IPS DF 6.9 (cell line): ENCODE measurements at places on chromosomes 1 and 21.

DNA sequence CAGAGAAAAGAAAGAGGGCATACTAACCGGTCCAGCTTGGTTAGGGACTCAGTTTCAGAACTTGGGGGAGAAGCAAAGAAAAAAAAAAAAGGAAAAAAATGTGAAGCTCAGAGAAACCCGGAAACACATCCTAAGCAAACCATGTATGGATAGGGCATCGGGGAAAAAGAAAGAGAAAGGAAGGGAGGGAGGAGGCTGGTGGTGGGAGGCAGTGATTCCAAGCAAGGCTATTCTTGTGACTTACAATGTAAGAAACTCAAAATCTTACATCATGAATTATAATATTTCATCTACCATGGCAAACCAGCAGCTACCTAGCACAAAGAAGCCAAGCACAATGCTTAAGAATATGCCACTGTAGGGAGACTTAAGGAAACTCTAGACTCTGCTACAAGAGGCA, 60.3 kb downstream of the UBR4 start:
- no peak overlapping the region for H3K4me3 ChIP-seq
- no peaks in the 10 kb centered on the region for H3K4me1 ChIP-seq

- no peaks in the 10 kb centered on the region for H3K27me3 ChIP-seq
- no peak overlapping the region for H3K27ac ChIP-seq
- no peak for DNase-seq
- no peaks in the 10 kb centered on the region for H3K36me3 ChIP-seq
- no peaks in the 10 kb centered on the region for H3K4me1 ChIP-seq
Measured at GRCh38 chr1:57319165-57319564, 104.7 kb downstream of the DAB1 start.

GRCh38 chr21:35945089-35945671, 115.1 kb downstream of the SETD4 start:
- no peaks in the 10 kb centered on the region for H3K36me3 ChIP-seq
- H3K27me3 ChIP-seq, result no peaks in the 10 kb centered on the region
- DNase-seq, result no peak
- H3K4me3 ChIP-seq, result no peak overlapping the region
- H3K4me1 ChIP-seq, result no peaks in the 10 kb centered on the region

GRCh38 chr1:226957714-226958113, 17.6 kb downstream of the COQ8A start:
- no peak overlapping the region for H3K4me3 ChIP-seq
- H3K27ac ChIP-seq, result no peak overlapping the region
- no peaks in the 10 kb centered on the region for H3K27me3 ChIP-seq
- no peak for DNase-seq
- H3K4me1 ChIP-seq, result peaks cover 1% of the 10 kb centered on the region; the same call in 1 of the 2 replicates

- DNase-seq, result no peak
- H3K4me3 ChIP-seq, result no peak overlapping the region
- no peak overlapping the region for H3K27ac ChIP-seq
Measured at GRCh38 chr1:109756848-109757521, 6.7 kb downstream of the EPS8L3 start.

DNA sequence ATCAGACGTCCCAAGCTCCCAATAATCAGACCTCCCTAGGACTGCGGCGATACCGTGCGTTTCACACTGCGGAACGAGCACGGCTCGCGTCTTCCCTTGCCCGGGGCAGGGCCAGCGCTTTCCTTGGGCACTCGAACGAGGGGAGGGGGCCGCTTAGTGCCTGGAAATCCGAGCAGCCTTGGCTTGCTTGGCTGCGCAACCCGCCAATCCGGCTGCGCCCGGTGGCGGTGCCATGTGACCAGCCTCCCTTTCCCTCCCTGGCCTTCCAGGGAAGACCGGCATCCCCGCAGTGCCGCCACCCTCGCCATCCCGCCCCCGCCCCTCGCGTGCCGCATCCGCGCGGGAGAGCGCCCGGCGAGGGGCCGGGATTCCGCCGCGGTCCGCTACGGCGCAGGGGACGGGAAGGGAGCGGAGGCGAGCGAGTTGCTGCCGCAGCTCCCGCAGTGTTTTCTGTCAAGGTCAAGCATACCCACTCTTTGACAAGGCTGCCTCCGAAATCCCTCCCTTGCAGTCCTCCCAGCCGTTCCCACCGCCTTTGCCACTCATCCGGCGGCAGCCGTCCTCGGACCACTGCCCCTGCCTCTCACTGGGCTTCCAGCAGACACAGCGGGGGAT, 8.3 kb upstream of the RNF19B start:
- H3K4me1 ChIP-seq, result no peaks in the 10 kb centered on the region
- H3K27me3 ChIP-seq, result peaks cover 18% of the 10 kb centered on the region
- no peak overlapping the region for H3K27ac ChIP-seq
- DNase-seq, result no peak
- no peaks in the 10 kb centered on the region for H3K36me3 ChIP-seq
- H3K4me3 ChIP-seq, result peak overlapping the region; percentile 69; the same call in 1 of the 2 replicates

GRCh38 chr1:24745711-24746413, 615 bp downstream of the CLIC4 start:
- H3K36me3 ChIP-seq, result no peaks in the 10 kb centered on the region
- peaks cover 7% of the 10 kb centered on the region; the same call in 1 of the 2 replicates for H3K4me1 ChIP-seq
- H3K4me3 ChIP-seq, result peak overlapping the region; percentile 91
- no peaks in the 10 kb centered on the region for H3K27me3 ChIP-seq

- 0 out of 2 replicates have a peak, but pooled peaks cover 4% of the 10 kb centered on the region for H3K36me3 ChIP-seq
- H3K4me1 ChIP-seq, result 0 out of 2 replicates have a peak, but pooled peaks cover 2% of the 10 kb centered on the region
- no peaks in the 10 kb centered on the region for H3K27me3 ChIP-seq
- DNase-seq, result no peak
Measured at GRCh38 chr1:15515022-15515663, 8.9 kb downstream of the CASP9 start.

DNA sequence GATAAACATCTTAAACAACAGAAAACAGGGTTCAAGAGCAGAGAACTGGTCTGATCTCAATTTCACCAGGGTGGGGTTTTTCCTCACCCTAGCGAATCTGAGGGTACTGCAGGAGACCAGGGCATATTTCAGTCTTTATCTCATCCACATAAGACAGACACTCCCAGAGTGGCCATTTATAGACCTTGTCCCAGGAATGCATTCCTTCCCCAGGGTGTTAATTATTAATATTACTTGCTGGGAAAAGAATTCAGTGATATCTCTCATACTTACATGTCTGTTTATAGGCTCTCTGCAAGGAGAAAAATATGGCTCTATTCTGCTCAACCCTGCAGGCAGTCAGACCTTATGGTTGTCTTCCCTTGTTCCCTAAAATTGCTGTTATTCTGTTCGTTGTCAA, 84.1 kb downstream of the LYPLAL1 start:
- no peaks in the 10 kb centered on the region for H3K27me3 ChIP-seq
- H3K27ac ChIP-seq, result no peak overlapping the region
- no peak overlapping the region for H3K4me3 ChIP-seq
- DNase-seq, result no peak
- H3K36me3 ChIP-seq, result no peaks in the 10 kb centered on the region

DNA sequence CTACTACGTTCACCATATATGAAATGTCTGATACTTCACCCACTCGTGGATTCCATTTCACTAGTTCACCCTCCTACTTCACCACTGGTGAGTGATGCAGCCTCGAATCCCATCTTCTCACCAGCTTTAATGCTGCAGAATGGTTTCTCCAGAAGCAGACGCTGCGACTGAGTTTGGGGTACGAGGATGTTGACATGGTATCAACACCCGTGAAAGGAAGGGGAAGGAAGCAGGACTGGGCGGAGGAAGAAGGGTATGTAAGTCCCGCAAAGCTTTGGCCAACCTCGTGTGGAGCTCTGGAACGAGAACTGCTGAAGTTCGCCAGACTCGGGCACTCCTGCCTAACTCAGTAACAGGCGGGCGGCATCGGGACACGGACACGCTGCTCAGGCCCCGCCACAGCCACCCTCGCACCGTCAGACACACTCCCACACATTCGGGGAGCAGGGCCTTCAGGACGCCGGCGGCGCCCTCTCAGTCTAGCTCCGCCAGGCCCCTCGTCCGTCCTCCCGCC, 833 bp upstream of the DIP2A start:
- H3K36me3 ChIP-seq, result 0 out of 2 replicates have a peak, but pooled peaks cover 2% of the 10 kb centered on the region
- no peak overlapping the region for H3K27ac ChIP-seq
- no peaks in the 10 kb centered on the region for H3K4me1 ChIP-seq
- peak overlapping the region; percentile 71 for H3K4me3 ChIP-seq

GRCh38 chr21:34707876-34708325, 39.1 kb downstream of the CLIC6 start:
- no peaks in the 10 kb centered on the region for H3K36me3 ChIP-seq
- H3K4me3 ChIP-seq, result no peak overlapping the region
- H3K4me1 ChIP-seq, result no peaks in the 10 kb centered on the region
- no peak overlapping the region for H3K27ac ChIP-seq
- no peaks in the 10 kb centered on the region for H3K27me3 ChIP-seq
- no peak for DNase-seq

- no peaks in the 10 kb centered on the region for H3K36me3 ChIP-seq
- DNase-seq, result no peak
- H3K27ac ChIP-seq, result no peak overlapping the region
- no peak overlapping the region for H3K4me3 ChIP-seq
- H3K27me3 ChIP-seq, result no peaks in the 10 kb centered on the region
Measured at GRCh38 chr1:157380523-157380922, 171.8 kb downstream of the FCRL5 start.

GRCh38 chr1:229856009-229856650, 210.9 kb upstream of the GALNT2 start:
- no peaks in the 10 kb centered on the region for H3K4me1 ChIP-seq
- H3K27ac ChIP-seq, result no peak overlapping the region
- H3K36me3 ChIP-seq, result no peaks in the 10 kb centered on the region; the same call in 1 of the 2 replicates
- no peak for DNase-seq

DNA sequence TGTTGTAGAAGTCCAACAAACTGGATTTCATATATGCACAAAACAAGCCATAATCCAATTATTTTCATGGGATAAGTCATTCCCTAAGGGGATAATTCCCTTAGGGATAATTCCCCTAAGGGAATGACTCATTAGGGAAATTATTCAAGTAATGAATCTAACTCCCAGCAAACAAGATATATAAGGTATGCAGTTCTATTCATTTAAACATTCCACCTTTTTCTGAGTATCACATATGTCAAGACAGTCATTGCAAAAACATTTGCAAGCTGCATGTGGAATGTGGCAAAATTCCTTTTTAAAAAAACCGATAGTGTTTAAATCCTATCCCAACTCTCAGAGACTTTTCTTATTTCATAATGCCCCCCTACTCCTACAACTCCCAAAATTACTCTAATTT, 131.2 kb downstream of the AKT3 start:
- H3K4me3 ChIP-seq, result no peak overlapping the region
- no peak for DNase-seq
- no peaks in the 10 kb centered on the region for H3K27me3 ChIP-seq

GRCh38 chr1:20367116-20367585, 76.5 kb downstream of the VWA5B1 start:
- H3K27me3 ChIP-seq, result peaks cover 29% of the 10 kb centered on the region
- peaks cover 2% of the 10 kb centered on the region; the same call in 1 of the 2 replicates for H3K4me1 ChIP-seq
- H3K27ac ChIP-seq, result no peak overlapping the region

DNA sequence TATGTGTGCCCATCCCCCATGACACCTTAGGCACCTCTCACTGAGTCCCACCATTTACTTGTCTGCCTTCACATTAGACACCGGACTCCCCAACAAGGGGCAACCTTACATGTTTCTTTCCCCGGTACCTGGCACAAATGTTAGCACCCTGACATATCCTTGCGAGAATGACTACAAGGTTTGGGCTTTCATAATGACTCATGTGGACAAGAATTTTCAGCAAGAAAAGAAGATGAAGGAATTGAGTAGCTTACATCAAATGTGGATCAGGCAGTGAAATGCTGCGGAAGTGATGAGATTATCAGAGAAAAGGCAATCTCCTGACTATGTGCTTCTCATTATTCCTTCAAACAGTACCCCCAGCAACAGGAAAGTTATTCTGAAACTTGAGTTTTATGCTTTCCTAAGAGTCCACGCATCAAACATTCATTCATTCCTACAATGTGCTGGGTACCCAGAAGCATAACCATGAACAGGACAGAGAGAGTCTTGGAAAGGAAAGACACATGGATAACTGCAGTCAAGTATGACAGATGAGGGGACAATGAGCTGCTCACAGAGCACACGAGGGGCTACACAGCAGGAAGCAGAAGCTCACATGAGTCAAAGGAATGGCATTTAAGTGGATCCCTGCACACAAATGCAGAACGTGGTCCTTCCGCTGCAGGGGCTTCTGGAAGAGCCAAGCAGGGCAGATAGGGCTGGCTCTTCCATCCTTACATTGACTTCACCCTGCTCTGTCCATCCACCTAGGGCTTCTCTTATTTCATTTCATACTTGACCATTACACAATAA, 112.1 kb downstream of the PCNX2 start:
- H3K27ac ChIP-seq, result no peak overlapping the region
- no peak overlapping the region for H3K4me3 ChIP-seq
- no peaks in the 10 kb centered on the region; the same call in 1 of the 2 replicates for H3K4me1 ChIP-seq
- DNase-seq, result no peak
- no peaks in the 10 kb centered on the region for H3K27me3 ChIP-seq

DNA sequence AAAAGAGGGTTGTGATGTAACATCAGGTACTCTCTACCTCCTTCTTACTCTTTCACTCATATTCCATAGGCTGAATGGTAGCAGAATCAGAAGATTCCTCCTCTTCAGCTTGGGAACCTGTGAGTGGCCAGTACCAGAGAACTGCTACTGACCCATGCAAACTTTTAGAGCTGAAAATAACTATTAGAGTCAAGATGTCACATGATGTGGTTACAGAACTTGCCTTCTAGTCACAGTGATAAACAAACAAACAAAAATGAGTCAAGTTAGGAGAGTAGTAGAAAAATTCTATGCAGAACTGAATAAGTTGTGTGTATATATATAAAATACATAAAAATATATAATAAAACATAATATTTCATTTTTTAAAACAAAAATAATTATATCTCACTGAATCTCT, 47.6 kb upstream of the RGS1 start:
- H3K4me1 ChIP-seq, result no peaks in the 10 kb centered on the region
- H3K36me3 ChIP-seq, result no peaks in the 10 kb centered on the region
- no peak for DNase-seq
- no peak overlapping the region for H3K27ac ChIP-seq
- H3K27me3 ChIP-seq, result no peaks in the 10 kb centered on the region

DNA sequence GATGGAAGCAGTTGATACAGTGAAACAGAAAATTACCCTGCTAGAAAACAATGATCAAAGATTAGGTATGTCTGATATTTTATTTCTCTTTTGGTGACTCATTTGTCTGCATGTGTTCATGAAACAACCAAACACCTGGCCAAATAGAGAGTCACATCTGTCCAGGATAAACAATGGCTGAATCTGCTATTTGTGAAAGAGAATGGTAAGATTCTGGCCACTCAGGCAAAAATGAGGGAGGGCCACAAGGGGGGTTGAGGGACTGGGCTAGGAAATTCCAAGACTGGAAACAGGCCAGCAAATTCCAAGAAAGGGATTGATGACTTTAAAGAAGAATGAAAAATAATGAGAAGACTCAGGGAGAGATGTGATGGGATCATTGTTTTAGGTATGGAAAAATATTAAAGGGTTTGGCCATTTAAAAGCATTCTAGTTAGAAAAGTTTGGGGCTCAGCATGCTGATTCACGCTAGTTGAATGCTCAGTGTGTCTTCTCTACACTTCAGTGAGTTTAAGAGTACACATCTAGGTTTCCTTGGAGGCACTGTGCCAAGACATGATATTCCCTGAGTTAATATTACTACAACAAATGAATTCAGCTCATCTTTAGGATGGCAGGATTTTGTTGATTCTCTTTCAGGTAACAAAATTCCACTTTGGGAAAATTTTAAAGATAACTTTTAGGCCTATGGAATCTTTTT, 44.9 kb downstream of the TRAF5 start:
- H3K27ac ChIP-seq, result no peak overlapping the region
- no peak overlapping the region for H3K4me3 ChIP-seq
- no peaks in the 10 kb centered on the region for H3K27me3 ChIP-seq
- H3K4me1 ChIP-seq, result no peaks in the 10 kb centered on the region
- H3K36me3 ChIP-seq, result no peaks in the 10 kb centered on the region
- no peak for DNase-seq
